ENCODE measurements at places on chromosomes 2 and 18.

- DNase-seq: no peak
Measured at GRCh38 chr2:28613633-28614501, 118.0 kb downstream of the PLB1 start.

GRCh38 chr2:134139611-134140010 is 114.3 kb upstream of the MGAT5 start:
- DNase-seq: no peak

GRCh38 chr2:27378096-27378808 is 2.3 kb downstream of the ZNF513 start:
- DNase-seq: no peak

- no peak for DNase-seq
Measured at GRCh38 chr18:54392543-54393023, 34.9 kb downstream of the C18orf54 start.

DNA sequence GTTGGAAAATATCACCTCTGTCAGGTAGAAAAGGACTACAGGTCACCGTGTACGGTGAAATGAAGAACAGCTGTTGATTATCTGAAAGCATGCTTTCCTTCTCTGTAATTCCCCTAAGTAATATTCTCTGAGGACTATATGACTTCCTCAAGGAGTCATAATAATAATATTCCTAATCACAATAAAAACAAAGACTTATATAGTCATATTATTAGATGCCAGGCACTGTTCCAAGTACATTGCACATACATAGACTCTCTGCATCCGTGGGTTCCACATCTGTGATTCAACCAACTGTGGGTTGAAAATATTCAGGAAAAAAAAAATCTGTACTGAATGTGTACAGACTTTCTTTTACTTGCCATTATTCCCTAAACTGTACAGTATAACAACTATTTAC is 512.4 kb upstream of the ID2 start:
- no peak for DNase-seq

DNA sequence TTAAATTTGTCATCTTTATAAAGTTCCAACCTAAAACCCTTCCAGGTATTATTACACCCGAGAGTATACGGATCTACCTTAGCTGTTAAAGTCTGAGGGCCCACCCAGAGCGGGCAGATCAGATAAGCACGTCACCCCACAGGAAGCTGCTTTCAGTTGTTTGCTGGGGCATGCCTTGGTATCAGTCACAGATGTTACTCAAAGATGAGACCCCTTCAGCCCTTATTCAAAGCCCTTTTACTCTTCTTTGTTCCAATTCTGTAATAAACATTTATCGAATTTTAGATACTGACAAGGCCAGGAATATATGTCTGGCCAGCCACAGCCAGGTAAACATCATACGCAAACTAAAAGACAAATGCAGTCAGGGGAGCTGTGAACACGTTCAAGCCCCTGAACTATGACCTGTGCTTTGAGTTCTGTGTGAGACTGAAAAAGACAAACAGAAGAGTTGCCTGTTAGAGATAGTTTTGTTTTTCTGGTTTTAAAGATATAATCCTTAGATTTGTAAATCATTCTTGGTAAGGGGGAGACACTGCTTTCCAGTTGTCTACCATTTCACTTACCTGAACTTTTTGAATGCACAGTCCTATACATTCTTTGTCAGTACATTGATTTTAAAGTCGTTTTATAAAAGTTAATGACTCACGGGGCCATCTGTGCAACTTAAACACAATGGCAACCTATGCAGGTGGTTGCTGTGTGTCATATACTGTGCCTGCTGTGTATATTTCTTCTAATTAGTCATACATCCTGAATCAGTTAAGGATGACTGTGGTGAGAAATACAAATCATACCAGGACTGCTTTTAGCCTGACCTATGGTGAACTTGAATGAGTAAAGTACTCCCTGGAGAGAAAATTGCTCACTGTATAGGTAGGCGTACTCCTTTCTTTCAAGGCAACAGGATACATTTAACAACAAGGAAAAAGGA is 100.5 kb upstream of the ITPRID2 start:
- no peak for DNase-seq

- DNase-seq: no peak
Measured at GRCh38 chr2:60446413-60447267, 106.8 kb downstream of the BCL11A start.

DNA sequence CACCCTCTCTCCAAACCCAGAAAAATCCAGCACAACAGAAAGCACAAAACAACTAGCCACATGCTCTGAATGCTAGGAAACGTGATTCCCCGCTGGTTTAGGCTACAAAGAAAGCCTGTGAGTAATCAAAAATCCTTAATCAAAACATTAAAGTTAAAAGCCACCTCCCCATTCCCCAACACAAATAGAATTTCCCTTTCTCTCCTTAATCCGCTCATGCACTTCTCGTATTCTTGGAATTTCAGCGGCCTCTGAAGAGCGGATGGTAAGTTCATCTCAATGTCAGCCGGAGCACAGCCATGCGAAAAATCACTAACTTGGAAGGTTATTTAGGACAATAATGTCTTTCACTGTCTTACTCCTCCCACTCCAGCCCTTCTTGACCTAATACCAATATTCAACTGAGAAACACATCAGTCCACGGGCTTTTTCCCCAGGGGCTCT is 126.7 kb downstream of the OSBPL1A start:
- no peak for DNase-seq

DNA sequence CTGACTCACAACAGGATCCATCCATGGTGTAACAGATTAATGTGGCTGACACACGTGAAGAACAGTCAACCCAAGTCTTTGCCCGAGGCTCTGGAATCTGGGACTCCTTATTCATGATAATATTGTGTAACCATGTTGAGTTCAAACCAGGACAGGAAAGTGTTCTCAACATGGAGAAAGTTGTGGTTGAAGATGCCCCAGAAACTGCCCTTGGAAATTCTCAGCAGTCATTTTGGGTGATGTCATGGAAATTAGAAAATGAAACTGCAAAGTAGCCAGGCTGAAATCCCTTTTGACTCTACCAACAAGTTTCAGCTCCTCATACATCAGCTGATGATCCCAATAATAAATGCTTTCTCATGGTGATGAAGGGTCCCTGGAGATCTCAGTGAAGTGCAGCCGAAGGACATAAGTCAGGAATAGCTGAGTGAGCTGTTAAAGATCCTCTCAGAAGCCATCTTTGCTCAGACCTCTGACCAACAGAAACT is 307.7 kb downstream of the TNS1 start:
- no peak for DNase-seq

DNA sequence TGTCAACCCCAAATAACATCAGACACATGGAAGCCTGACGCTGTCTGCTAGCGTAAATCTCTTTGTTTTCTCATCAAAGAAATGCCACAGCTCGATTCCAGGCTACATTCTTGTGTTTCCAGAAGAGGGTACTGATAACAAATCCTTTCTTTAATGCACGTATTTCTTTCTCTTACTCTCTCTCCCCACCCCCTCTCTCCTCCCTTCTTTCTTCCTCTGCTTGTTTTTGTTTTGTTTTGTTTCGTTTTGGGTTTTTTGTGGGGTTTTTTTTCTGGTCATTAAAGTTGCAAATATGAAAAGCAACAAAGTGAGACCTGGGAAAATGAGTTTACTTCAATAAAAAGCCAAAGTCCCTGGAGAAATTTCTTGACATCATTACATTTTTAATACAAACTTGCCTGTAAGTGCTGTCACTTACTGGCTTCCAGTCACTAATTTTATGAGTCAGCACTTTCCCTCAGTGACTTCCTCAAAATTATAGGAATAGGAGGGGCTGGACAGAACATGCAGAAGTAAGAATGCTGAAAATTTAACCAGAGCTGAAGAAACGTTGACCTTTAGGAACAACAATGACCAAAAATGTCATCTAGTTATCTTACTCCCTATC is 106.7 kb upstream of the NABP1 start:
- DNase-seq: no peak

DNA sequence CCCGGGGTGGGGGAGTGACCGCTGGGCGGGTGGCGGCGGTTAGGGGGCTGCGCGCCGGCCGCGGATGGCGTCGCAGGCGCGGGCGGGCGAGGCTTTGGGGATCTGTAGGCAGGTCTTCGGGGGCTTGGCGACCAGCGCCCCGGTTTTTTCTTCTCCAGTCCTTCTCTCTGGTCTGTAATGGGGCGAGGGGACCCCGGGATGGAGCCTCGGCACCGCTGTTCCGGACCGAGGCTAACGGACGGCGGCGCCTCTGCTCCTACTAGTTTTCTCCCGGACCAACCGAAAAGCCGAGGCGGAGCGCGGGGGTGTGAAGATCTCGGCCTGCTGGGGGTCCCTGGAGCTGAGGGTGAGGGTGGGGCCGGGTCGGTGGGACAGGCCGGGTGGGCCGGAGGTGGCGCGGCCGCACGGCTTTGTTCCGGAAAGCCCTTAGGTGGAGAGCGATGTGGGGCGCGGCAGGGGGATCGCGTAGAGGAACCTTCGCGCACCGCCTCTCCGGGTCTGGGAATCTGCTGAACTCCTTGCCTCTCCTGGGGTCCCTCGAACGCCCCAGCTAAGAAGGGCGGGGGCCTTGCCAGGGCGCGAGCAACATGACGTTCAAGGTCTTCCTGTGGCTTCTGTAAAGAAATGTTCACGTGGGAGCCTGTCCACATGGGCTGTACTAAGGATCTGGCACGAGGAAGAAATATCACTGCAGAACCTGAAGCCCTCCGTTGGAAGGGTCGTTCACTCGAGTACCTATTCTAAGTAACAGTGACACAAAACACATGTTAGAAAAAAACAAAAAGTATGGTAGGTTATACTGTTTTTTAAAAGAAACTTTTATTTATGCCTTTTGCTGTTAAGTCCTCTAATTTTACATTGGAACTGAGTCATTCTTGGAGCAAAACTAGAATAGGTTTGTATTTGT is 861 bp downstream of the SLC39A10 start:
- DNase-seq: peak; percentile 69

GRCh38 chr2:202344178-202344577 is 31.9 kb upstream of the BMPR2 start:
- DNase-seq: no peak

DNA sequence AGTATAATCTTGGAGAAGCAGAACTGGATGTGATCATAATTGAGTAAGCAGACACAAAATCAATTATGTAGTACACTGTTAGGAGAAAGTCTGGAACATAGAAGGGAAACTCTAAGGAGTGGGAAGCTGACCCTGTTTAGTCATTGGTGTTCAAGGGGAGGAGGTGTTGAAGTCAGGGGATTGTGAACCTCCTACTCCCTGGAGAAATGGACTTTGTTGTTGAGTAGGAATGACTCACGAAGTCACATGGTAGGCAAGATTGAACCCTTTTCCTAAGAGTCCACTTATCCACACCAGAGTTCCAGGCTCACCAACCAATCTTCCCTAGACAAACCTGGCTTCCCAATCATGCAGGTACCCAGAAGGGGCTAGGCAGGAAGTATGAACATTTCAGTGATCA is 81.0 kb upstream of the BCL11A start:
- DNase-seq: no peak

- DNase-seq: no peak
Measured at GRCh38 chr2:19911808-19912509, 10.2 kb upstream of the TTC32 start.

DNA sequence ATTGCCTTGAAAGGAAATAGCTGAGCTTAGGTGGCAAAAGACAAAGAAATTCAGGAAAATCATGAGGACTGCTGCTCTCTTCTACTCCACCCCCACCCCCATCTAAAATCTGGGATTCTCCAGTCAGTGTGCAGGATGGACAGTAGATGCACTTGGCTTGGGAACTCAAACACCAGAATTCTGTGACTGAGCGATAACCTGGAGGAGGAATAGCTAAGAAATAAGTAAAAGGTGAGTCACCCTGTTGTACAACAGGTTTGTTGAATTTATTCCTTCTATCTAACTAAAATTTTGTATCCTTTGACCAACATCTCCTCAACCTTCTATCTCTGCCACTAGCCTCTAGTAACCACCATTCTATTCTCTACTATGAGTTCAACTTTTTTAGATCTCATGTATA is 1029.9 kb upstream of the ACVR2A start:
- DNase-seq: no peak

DNA sequence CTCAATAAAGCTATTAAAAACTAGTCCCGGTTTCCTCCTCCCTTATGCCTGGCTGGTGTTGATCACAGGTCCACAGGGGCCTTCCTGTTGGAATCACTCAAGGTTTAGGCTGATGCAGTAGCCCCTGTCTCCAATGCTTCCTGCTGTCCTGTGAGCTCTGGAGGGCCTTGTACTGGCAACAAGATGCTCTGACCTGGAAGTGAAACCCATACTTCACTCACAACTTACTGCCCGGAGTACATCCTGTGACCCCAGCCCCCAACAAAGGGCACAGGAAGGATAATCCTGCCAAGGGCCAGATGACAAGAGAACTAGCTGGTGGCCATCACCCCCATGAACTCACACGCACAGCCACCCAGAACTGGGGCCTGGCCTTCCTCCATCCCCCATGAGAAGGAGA is 50.3 kb downstream of the ZBTB7C start:
- DNase-seq: no peak

GRCh38 chr18:47953471-47953931 is 23.0 kb upstream of the SMAD2 start:
- no peak for DNase-seq

GRCh38 chr2:196166876-196167275 is 4.5 kb downstream of the STK17B start:
- no peak for DNase-seq
